ENCODE measurements at places on chromosomes 4 and X. TPM values are rescaled to one million over a fixed set of nuclear protein-coding genes. Genes with fewer than 3 reads are reported as not detected.

The LNX1 gene
- total RNA-seq: 1.6 TPM

The WAS gene
- not detected for total RNA-seq

The GK gene
- total RNA-seq: 2.3 TPM

The QRFPR gene
- total RNA-seq: 0.63 TPM

The MFAP3L gene
- 0.16 TPM for total RNA-seq

The APEX2 gene
- total RNA-seq: 7.4 TPM

The TAF7L gene
- 0.13 TPM for total RNA-seq

The TCEAL7 gene
- 2.8 TPM for total RNA-seq

The GCNA gene
- 1.9 TPM for total RNA-seq

The MSANTD1 gene
- 0.82 TPM for total RNA-seq

The TREX2 gene
- total RNA-seq: 2.1 TPM

The SCARB2 gene
- total RNA-seq: 149 TPM

The SLC49A3 gene
- total RNA-seq: 5.9 TPM

The NPY2R gene
- 0.13 TPM for total RNA-seq

The AR gene
- total RNA-seq: 0.49 TPM

The HMX1 gene
- not detected for total RNA-seq

The CLCN5 gene
- 8.1 TPM for total RNA-seq

The AFM gene
- total RNA-seq: not detected

The FAM184B gene
- not detected for total RNA-seq

The HSPA4L gene
- total RNA-seq: 2.4 TPM

The HPGDS gene
- not detected for total RNA-seq

The NOX1 gene
- total RNA-seq: not detected

The PLK4 gene
- 14.0 TPM for total RNA-seq

The ZNF630 gene
- total RNA-seq: 0.65 TPM

The CFAP99 gene
- total RNA-seq: 0.16 TPM

The AMTN gene
- not detected for total RNA-seq

The TENM3 gene
- total RNA-seq: 46.7 TPM

The MANBA gene
- total RNA-seq: 17.4 TPM

The NAP1L3 gene
- total RNA-seq: 0.16 TPM

Data from bladder microvascular endothelial cell (primary cell).